Smooth muscle cell of the brain vasculature (primary cell): ENCODE measurements at places on chromosomes 2 and 18.

DNA sequence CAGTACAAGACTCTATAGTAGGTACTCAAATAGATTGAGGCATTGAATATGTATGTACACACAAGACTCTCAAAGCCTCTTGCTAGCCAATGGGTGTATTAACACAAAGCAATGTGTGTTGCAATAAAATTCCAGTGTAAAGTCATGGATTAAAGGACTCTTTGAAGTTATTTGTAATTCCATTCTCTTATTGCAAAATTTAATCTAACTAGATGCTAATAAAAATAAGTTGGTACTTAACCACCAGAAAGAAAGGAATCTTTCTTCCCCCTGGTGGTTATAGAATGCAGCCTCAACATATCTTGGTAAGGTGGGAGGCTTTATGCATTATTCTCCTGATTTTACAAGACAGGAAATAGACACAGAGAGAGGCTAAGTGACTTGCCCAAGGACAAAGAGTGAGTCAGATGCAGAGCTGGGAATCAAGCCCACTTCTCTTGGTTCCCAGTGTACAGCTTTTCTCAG is 18.0 kb downstream of the LRP1B start:
- DNase-seq: peak; percentile 51

DNA sequence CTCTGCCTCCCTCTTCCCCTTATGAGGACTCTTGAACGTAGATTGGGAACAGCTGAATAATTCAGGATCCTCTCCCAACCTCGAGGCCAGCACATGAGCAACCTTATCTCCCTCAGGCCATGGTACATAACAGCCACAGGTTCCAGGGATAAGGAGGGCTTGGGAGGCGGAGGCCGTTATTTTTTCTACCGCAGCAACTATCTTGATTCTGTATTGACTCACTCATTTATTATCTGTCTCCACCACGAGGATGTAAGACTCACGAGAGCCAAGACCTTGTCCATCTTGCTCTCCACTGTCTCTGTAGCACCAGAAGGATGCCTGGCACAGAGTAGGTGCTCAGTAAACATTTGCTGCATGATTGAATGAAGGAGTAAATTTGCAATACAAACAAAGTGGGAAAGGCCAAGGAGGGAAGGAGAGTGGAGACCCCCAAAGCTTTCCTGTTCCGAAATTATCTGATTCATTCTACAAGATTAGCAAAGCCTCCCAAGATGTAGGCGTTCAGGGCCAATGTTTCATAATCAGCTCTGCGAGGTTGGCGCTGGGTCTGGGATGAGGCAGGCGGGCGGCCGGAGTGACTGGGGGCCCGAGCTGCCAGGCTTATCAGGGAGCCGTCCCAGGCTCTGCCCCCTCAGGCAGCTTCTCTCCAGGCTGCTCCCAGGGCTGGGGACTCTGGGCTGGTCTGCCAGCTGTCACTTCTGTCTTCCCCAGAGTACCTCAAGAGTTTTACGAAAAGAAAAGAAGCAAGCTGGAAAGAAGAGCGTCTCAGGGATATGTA is 31.6 kb downstream of the INPP5D start:
- no peak for DNase-seq

GRCh38 chr2:127873707-127874303 is 12.0 kb downstream of the AMMECR1L start:
- no peak for DNase-seq

GRCh38 chr2:145815933-145816332 is 1296.0 kb upstream of the ZEB2 start:
- no peak for DNase-seq

- no peak for DNase-seq
Observed at GRCh38 chr2:68359889-68360288, 5.2 kb upstream of the PLEK start.

DNA sequence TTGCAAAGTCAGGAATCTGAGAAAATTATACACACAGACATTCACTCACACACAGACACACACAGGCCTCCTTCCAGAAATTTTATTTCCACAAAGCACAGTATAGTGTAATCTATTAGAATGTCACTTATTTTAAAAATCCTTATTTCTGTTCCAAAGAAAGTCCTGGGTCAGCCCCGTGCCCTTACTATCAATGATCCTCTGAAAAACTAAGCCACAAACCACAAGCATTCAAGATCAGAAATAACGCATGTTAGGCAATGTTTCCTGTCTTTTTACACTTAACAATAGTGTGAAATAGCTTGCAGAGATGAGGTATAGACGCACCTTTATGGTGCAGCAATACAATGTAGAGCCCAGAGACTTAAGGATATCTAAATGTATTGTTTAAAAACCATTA is 25.8 kb downstream of the TBC1D8 start:
- DNase-seq: no peak

- DNase-seq: no peak
Observed at GRCh38 chr2:174090476-174090875, 125.3 kb upstream of the SP3 start.

DNA sequence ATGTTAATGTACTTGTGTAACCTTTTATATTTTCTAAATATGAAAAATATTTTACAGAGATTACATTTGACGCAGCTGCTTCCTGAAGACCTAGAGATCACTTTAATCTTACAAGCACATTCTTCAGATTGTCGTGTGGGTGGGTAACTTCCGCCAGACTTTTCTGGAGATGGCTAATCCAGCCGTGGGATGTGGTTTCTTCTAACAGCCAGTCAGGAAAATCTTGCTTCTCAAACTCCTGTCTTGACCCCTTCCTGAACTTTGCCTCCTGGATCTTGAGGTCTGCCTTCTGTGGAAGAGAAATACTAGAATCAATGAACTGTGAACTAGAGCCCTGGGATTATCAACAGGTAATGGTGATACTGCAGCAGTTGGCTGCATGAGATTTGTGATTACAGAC is 401.6 kb upstream of the TNP1 start:
- DNase-seq: no peak
